Activated effector memory CD4-positive, alpha-beta T cell treated with Interleukin-2 at 50 U/mL for 16 hours (primary cell): ENCODE measurements at places on chromosomes 1 and 21.

DNA sequence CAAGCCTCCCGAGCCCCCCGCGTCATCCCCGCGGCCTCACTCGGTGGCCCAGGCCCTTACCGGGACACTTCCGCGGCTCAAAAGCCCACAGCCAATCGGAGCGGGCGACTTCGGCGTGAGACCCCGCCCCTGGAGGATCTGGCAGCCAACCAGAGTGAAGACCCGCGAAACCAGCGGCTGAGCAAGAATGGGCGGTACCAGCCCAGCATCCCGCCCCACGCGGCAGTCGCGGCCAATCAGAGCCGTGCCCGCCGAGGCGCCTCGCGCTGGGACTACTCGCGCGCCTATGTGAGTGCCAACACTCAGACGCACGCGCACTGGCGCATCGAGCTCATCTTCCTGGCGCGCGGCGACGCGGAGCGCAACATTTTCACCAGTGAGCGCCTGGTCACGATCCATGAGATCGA is 22.5 kb downstream of the DISP3 start:
- peak; percentile 4 for DNase-seq

DNA sequence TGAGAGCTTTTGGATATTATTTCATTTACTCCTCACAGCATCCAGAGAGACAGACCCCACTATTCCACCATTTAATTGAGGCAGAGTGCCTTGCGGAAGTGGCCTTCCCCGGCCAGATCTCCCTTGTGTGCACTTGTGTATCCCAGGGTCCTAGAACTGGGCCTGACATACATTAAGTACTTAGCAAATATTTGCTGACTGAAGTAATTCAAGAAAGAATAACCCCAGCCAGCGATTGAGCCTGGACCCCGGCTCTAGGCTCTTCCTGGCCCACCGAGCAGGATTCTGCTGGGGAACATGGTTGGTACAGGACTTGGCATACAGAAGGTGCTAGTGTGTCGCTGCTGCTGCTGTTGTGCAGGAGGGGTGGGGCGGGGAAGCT is 8.4 kb downstream of the DMRTA2 start:
- no peak for DNase-seq

- no peak for DNase-seq
Measured at GRCh38 chr1:147156642-147157041, 15.6 kb downstream of the PRKAB2 start.

GRCh38 chr1:160045653-160046052 is 13.9 kb upstream of the PIGM start:
- DNase-seq, result no peak
